ENCODE measurements at places on chromosomes 3 and 15. TPM values are rescaled to one million over a fixed set of nuclear protein-coding genes. Genes with fewer than 3 reads are reported as not detected.

DNA sequence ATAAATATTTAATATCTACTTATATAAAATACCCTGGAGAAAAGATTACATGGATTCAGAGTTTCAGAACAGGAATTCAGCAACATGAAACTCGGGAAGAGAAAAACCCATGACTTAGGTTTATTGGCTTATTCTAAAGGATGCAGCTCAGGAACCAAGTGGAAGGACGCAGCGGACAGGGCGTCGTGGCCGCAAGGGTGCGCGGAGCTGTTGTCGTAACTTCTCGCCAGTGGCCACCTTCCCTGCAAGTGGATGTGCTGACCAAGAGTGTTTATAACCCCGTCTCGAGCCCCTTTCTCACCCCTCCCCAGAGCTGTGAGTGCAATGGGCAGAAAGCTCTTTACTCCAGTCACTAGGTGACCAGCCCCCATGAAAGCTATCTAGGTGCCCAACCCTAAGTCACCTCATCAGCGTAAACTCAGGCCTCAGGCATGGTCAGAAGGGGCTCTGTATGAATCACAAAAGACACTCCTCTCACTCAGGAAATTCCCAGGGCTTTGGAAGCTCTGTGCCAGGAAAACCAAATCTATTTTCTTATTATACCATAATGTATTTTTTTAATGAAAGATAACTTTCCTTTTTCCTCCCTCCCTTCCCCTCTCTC lies 77.3 kb downstream of the CHRNA7 start:
- DNase-seq: no peak

GRCh38 chr3:130379274-130379673 lies 33.8 kb downstream of the COL6A5 start:
- DNase-seq: no peak

- no peak for DNase-seq
Observed at GRCh38 chr15:95565016-95565600, 765.4 kb upstream of the NR2F2 start.

- no peak for DNase-seq
Observed at GRCh38 chr15:39919411-39919747, 687 bp downstream of the GPR176 start.

GRCh38 chr3:17399586-17399985 lies 342.8 kb downstream of the TBC1D5 start:
- DNase-seq: no peak

DNA sequence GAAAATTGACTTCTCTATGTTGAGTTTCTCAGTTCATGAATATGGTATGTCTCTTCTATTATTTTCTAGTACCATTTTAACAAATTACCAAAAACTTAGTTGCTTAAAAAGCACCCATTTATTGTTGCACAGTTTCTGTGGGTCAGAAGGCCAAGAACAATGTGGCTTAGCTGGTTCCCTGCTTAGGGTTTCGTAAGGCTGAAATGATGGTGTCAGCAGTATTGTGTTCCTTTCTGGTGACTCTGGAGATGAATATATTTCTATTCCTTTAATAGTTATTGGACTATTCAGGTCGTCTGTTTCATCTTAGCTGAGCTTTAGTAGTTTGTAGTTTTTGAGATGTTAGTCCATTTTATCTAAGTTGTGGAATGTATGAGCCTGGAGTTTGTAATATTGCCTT lies 44.9 kb downstream of the IL1RAP start:
- no peak for DNase-seq

DNA sequence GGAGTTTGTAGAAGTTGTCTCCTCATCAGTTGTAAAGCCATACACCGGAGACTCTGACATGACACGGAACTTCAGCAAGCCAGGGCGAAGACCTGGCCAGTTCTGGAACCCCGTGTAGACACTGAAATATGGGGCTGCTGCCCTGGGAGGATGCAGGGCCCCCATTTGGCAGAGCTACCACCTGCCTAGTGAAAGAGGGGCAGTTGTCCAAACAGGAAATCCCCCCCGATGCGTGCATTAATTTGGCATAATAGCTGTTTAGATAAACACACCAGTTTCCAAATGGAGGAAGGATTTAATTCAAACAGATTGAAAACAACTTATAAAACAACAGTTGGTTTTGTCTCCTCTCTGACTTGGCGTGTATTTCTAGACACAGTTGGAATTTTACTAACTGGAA lies 357.2 kb downstream of the GABRG3 start:
- DNase-seq: no peak

GRCh38 chr3:157045238-157045850 lies 114.6 kb downstream of the CCNL1 start:
- DNase-seq: no peak

DNA sequence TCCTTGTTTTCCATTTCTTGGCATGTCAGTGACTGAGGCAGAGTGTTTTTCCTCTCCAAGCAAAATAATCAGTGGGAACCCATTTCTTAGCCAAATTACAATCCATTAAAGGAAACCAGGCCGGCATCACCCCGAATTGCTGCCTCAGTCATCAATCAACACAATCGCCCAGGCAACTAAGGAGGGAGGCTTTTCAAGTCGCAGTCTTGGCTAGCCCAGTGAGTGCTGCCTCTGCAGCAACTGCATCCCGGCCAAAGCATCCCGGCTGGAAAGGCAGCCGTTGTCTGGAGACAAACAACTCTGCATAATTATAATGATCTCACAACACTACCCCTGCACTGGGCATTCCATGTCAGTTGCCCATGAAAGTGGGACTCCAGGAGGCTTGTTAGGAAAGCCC lies 213.5 kb upstream of the PRICKLE2 start:
- DNase-seq: no peak

DNA sequence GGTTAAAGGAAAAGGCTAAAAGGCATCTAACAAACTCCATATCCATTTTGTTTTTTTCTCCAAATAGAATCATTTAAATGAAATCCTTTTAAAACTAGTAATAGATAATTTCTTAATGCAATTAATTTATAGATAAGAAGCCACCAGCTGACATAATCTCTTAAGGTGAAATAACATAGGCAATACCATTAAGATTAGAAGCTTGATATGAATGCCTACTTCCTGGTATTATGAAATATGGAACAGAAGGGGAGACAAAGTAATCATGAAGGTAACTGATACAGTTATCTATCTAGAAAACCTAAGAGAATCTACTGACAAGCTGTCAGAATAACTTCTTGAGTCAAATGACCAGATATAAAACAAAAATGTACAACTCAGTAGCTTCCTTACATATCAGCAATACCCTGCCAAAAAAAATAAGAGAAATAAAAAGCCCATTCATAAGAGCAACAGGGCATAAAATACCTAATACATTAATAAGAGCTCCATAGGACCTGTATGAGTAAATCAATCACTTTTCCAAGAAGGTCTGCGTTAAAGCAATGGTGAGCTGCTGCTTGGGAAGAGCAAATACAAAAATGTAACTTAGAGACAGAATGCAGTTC lies 10.7 kb downstream of the EHD4 start:
- no peak for DNase-seq

Gene SLC22A14
- 0.62 TPM for polyA plus RNA-seq

Gene ACKR4
- 1.1 TPM for polyA plus RNA-seq

Gene CAV3
- 0.34 TPM for polyA plus RNA-seq

Gene DUOXA2
- polyA plus RNA-seq: not detected

Gene TPRG1
- polyA plus RNA-seq: 0.70 TPM

Gene ZNF501
- polyA plus RNA-seq: 12.4 TPM
